Naive B cell (primary cell): ENCODE measurements at places on chromosomes 3 and 15.

- no peak for DNase-seq
These were observed 1.3 kb downstream of the DENND4A start for GRCh38 chr15:65790694-65791334.

GRCh38 chr15:47870300-47870955, 153.1 kb downstream of the SEMA6D start:
- DNase-seq: no peak

DNA sequence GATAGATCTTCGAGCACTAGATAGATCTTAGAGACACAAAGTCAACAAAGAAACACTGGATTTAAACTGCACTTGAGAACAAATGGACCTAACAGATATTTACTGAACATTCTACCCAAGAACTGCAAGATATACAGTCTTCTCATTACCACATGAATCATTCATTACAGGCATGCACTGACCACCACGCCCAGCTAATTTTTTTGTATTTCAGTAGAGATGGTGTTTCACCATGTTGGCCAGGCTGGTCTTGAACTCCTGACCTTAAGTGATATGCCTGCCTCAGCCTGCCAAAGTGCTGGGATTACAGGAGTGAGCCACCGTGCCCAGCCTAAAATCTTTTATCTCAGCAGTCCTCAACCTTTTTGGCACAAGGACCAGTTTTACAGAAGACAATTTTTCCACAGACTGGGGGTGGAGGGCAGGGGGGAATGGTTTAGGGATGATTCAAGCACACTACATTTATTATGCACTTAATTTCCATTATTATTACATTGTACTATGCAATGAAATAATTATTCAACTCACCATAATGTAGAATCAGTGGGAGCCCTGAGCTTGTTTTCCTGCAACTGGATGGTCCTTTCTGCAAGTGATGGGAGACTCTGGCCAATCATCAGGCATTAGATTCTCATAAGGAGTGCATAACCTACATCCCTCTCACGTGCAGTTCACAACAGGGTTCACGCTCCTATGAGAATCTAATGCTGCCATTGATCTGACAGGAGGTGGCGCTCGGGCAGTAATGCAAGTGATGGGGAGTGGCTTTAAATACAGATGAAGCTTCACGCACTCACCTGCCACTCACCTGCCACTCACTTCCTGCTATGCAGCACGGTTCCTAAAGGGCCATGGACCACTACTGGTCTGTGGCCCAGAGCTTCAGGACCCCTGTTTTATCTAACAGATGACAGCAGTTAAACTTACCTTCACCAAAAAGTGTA, 21.7 kb downstream of the CSNK1G1 start:
- DNase-seq: no peak

DNA sequence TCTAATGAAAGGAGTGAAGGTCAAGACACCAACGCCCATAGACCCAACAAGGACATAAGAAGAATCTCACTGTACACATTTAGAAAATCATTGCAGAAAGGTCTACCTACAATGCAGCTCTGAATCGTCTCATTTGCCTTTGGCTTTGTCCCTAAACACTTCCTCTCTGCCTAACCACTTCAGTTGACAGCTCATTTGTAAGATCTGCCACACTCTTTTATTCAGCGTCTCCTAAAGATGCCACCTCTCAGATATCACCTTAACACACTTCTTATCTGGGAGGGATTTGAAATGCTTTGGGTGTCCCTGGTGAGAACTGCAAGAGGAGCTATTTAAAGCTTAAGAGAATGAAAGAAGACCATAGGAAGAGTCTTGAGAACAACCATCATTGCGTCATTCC, 38.7 kb downstream of the RAB27A start:
- no peak for DNase-seq

- no peak for DNase-seq
These were observed 411.0 kb upstream of the NR2F2 start for GRCh38 chr15:95919460-95919859.

DNA sequence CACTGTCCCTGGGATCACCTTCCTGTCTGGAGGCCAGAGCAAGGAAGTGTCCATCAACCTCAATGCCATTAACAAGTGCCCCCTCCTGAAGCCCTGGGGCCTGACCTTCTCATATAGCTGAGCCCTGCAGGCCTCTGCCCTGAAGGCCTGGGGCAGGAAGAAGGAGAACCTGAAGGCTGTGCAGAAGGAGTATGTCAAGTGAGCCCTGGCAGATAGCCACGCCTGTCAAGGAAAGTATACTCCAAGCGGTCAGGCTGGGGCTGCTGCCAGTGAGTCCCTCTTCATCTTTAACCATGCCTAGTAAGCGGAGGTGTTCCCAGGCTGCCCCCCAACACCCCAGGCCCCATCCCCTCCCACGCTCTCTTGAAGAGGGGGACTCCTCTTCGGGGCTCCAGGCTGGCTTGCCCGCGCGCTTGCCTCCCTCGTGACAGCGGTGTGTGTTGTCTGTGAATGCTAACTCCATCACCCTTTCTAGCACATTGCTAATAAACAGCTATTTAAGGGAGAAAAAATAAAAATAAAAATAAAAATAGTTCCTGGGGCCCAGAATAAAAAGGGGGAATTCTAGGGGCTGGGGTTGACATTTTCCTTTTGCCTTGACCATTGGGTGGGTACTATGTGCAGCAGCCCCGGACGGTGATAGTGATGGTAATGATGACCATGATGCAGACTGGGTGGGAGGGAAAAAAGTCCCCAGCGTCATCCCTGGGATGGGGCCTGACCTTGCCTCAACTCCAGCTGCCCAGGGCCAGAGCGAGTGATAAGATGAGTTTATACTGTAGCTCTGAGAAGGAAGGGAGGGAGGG, 3.3 kb upstream of the ALAS1 start:
- DNase-seq: no peak

GRCh38 chr3:102176333-102177050, 258.3 kb upstream of the ZPLD1 start:
- no peak for DNase-seq

- no peak for DNase-seq
These were observed 64.4 kb downstream of the SLC9A9 start for GRCh38 chr3:143783851-143784370.

- no peak for DNase-seq
These were observed 69.0 kb upstream of the SAMMSON start for GRCh38 chr3:69930564-69930963.

- DNase-seq: no peak
These were observed 75.5 kb downstream of the NEDD4 start for GRCh38 chr15:55917881-55918296.

DNA sequence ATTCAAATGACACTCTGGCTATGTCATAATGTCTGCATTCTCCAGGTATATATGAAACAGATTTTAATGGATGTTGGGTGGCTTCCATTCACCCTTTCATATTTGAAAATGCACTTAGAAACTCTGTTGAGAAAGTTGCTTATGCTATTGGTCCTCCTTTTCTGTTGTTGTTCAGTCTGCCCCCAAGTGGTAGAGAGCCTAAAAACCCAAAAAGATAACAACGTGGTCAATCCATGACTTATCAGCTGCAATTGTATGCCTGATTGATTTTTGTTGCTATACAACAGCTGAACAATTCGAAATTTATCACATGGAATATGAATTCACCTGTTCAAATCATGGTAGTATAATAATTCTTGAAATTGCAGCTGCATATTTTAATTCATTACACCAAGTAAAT, 279.8 kb downstream of the ROBO2 start:
- no peak for DNase-seq

- no peak for DNase-seq
These were observed 4.4 kb downstream of the NUSAP1 start for GRCh38 chr15:41337047-41337446.

- no peak for DNase-seq
These were observed 146.2 kb upstream of the DPH6 start for GRCh38 chr15:35691891-35692867.

- DNase-seq: no peak
These were observed 75.9 kb upstream of the CTDSPL start for GRCh38 chr3:37785736-37786135.

GRCh38 chr3:46087871-46088270, 60.6 kb upstream of the XCR1 start:
- DNase-seq: no peak

DNA sequence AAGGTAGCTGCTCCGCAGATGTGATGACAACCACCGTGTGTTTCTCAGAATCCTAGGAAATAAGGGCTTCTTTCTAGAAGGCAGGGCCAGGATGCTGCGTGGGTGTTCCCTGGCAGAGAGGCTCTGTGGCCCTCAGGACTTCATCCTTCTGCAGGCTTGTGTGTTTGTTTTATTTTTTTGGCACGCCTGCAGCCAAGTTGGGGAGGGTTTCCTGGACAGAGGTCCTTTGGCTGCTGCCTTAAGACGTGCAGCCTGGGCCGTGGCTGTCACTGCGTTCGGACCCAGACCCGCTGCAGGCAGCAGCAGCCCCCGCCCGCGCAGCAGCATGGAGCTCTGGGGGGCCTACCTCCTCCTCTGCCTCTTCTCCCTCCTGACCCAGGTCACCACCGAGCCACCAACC, at the start of gene CLEC3B:
CLEC3B (plus strand) TSS at position 266 of the 400 bp plus-strand sequence; CDS start at position 326, 60 bp downstream.
- DNase-seq: no peak

DNA sequence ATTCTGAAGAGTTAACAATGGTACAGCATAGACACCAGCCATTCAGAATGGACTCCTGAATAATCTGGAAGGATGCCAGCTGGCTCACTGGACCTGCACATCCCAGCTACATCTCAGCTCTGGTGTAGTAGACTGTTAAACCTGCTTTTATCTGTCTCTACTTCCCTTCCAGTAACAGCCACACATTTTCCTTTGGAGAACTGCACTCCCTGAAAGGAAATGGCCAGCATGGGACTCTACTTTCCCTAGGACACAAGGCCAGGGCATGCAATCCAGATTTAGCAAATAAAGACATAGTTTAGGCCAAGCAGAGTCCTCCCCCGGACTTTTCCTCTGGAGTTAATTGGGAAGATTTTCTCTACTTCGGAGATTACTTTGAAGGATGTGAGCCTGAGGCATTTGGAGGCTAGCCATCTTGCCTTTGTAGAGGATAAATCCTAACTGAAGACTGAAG, 82.7 kb upstream of the TCF12 start:
- no peak for DNase-seq

GRCh38 chr15:79059081-79059572, 31.5 kb downstream of the RASGRF1 start:
- no peak for DNase-seq

DNA sequence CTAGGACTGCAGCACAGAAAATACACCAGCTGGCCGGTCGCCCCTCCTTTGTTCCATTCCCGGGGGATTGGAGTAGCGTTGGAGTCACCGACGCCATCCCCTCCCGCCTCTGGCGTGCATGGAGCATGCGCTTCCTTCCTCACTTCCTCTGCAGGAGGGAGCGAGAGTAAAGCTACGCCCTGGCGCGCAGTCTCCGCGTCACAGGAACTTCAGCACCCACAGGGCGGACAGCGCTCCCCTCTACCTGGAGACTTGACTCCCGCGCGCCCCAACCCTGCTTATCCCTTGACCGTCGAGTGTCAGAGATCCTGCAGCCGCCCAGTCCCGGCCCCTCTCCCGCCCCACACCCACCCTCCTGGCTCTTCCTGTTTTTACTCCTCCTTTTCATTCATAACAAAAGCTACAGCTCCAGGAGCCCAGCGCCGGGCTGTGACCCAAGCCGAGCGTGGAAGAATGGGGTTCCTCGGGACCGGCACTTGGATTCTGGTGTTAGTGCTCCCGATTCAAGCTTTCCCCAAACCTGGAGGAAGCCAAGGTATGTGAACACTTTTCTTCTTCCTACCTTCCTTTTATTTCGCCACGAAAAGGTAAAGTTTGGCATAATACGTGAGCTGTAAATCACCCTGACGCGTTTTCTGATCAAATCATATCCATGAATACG, at the start of gene SCG3:
SCG3 (plus strand) TSS at position 201 of the 661 bp plus-strand sequence; CDS start at position 454, 253 bp downstream.
- peak; percentile 38 for DNase-seq

DNA sequence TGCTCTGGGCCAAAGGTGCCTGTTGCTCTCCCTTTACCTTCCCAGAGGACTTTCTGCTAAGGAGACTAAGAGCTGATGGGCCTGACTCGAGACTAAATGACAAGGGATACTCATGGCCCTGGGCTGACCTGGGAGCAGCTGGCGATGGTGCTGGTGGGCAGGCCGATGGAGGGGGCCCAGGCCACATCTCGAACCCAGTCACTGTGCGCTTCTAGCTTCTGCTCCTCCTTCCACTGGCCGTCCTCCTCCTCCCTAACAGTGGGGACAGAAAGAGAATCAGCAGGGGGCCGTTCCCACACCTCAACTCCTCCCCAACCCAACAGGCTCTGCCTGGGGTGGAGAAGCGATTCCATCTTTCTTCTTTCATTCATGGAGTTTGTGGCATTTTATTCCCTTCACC, 12.2 kb upstream of the GHRL start:
- no peak for DNase-seq

DNA sequence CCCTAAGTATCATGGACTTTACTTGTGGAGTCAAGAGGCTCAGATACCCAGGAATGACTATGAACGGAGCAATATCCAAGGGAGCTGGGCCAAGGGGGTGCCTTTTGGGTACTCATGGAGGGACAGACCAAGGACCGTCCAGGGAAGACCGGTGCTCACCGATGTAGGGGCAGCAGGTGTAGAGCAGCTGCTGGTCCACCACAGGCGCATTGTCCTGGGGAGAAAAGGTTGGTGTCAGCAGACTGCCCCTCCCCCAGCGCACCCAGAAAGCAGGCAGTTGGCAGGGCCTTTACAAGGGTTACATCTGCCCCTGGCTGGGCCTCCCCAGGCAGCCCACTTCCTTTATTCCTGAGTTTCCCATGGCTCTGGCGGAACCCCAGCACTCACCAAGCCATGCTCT, 7.5 kb downstream of the CDAN1 start:
- DNase-seq: no peak

GRCh38 chr15:98308117-98308516, 340.2 kb upstream of the IGF1R start:
- DNase-seq: no peak

GRCh38 chr3:189734061-189734460, 102.9 kb downstream of the TP63 start:
- DNase-seq: no peak

DNA sequence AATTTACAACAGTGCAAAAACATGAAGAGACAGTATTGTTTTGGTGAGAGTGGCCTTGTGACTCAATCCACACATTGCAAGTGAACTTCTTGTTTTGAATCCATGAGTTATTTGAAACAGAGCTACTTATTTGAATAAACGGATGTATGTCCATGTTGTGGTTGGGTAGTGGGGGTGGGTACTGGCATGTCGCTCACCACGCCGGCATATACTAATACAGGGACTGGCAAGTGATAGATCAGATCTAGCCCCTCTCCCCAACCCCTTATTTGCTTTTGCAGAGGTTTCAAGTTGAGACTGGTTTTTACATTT, 83.8 kb downstream of the EDEM1 start:
- DNase-seq: no peak

DNA sequence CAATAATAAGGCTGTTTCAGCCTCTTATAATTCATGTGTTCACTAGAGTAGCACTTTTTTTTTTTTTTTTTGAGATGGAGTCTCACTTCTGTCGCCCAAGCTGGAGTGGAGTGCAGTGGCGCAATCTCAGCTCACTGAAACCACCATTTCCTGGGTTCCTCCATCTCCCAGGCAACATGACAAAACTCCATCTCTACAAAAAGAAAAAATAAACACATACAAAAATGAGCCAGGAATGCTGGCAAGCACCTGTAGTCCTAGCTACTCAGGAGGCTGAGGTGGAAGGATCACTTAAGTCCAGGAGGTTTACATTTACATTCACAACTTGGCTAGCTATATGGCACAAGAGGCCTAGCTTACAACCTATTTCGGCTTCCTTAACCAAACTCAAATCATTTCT, 6.8 kb downstream of the USP4 start:
- DNase-seq: no peak

GRCh38 chr3:13123765-13124164, 50.5 kb upstream of the IQSEC1 start:
- DNase-seq: no peak
